Stimulated activated naive CD8-positive, alpha-beta T cell treated with anti-CD3 and anti-CD28 coated beads, Interleukin-15, Interleukin-2, amounts not matched to agents 100 U/mL and 50 U/mL, for 24 hours (primary cell): ENCODE measurements at places on chromosomes 5 and 9.

GRCh38 chr5:41253109-41253508, 39.8 kb upstream of the C6 start:
- no peak for DNase-seq

DNA sequence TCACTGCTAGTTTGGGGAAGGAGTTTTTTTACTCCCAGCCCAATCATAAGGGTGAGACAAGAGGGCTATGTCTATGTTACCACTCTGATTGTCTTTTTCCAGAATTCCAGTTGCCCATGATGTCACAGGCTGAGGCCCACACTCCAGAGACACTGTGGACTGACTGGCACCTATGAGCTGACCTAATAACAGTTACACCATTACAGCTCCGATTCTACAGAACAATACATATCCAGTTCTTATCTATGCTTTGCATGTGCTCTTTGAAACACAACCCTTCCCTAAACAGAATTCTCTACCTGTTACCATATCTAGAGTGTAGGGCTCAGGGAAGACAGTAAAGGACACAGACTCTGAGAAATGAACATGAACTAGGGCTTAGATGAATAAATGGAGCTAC, 45.7 kb upstream of the ALDOB start:
- no peak for DNase-seq

GRCh38 chr9:82761956-82762355, 301.0 kb downstream of the RASEF start:
- DNase-seq: no peak

DNA sequence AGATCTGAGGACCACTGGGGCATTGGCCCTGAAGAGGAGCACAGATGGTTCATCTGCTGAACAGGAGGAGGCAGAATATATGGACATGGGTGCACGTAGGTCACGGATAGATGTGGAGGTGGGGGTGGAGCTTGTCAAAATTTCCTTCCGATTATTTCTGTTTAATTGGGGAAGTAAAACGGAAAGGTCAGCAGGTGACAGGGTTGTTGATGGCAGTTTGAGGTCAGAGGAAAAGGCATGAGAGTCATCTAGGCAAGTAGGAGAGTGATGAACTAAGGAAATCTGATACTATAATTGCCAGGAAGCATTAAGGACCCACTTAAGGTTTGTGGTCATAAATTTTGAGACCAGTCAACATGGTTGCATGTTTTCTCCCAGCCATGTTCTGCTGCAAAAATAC, 8.4 kb upstream of the FAM81B start:
- DNase-seq: no peak

DNA sequence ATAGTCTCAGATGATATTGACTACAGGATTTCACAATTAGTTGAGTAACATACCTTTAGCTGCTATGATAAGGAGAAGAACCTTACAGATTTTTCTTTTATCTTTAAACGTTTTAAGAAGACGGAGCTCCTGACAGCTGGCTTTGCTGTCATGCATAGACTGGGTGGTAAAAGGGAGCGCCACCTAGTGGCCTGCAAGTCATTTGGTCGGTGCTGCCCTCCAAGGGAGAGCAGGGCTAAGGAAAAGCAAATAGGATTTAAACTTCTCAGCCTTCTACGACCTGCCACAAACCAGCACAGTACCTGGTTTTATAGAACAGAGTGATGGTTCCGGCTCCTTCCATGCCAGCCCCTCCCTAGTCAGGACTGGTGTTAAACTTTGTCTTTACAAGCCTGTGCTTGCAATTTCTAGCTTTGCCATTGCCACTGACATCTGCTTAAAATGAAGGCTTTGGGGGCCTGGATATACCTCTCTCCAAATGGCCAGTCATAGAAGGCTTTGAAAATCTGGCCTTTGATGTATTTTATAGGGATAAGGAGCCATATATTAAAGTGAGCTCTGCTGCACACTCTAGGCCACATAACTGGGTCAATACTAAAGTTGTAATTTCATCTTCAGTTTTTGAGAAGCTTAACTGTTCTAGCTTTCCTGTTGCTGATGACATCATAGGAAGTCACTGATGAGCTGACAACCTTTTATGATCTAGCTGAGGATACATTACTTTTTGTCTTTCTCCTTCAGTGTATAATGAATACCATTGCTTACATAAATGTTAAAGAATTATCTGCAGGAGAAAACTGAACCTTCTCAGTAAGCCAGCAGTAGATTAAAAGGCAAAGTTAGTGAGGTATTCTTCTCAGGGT, 31.1 kb upstream of the ADAMTSL1 start:
- peak; percentile 64 for DNase-seq

- DNase-seq: no peak
These were observed 81.2 kb downstream of the FSTL4 start for GRCh38 chr5:133531178-133531577.

GRCh38 chr5:172200476-172200875, 6.5 kb downstream of the EFCAB9 start:
- DNase-seq: no peak

DNA sequence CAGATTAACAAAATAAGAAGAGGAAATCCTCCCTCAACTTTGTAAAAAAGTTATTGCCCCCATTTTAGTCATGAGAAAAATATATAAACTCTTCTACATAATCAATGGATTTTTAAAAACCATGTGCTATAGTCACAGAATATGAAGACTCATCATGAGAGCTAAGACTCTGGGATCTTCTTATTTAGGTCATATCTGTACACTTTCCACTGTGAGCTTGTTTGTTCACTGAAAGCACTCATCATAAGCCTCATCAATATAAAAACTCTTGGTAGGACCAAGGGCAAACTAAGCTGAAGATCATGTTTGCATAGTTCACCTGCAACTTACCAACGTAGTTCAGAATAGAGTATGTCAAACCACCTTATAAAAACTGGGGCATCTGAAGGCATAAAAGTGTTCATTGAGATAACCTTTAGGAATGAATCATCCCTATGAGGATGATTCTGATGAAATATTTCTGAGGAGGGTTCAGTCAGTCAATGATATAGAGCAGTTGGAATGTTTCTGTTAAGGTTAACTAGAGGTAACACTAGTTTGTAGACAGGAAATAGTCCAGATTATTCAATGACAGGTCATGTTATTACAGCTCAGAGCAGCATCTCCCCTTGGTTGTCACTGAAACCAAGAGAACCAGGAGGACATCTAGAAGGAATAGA, 289.9 kb upstream of the SMC2 start:
- DNase-seq: no peak

GRCh38 chr5:55220433-55221185, 6.5 kb downstream of the MCIDAS start:
- peak; percentile 15 for DNase-seq

GRCh38 chr9:70609542-70610286, 195.3 kb upstream of the KLF9 start:
- no peak for DNase-seq

- peak; percentile 79 for DNase-seq
These were observed 4.0 kb upstream of the MYORG start for GRCh38 chr9:34380511-34381315.

GRCh38 chr5:83283761-83284160, 187.8 kb upstream of the VCAN start:
- no peak for DNase-seq

DNA sequence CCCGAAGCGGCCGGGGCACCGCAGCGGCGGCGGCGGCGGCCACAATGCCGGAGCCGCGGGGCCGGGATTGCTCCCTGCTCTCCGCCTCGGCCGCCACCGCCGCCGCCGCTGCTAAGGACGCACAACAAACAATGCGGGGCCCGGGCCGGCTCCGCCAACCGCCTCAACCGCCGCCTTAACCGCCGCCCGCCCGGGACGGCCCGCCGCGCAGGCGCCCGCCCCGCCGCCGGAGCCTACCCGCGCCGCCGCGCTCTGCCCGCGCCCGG, 254 bp downstream of the STRBP start:
- no peak for DNase-seq

- DNase-seq: no peak
These were observed 99.1 kb downstream of the MACIR start for GRCh38 chr5:103357636-103358035.

- DNase-seq: no peak
These were observed 115.9 kb downstream of the GADD45G start for GRCh38 chr9:89720696-89721175.

DNA sequence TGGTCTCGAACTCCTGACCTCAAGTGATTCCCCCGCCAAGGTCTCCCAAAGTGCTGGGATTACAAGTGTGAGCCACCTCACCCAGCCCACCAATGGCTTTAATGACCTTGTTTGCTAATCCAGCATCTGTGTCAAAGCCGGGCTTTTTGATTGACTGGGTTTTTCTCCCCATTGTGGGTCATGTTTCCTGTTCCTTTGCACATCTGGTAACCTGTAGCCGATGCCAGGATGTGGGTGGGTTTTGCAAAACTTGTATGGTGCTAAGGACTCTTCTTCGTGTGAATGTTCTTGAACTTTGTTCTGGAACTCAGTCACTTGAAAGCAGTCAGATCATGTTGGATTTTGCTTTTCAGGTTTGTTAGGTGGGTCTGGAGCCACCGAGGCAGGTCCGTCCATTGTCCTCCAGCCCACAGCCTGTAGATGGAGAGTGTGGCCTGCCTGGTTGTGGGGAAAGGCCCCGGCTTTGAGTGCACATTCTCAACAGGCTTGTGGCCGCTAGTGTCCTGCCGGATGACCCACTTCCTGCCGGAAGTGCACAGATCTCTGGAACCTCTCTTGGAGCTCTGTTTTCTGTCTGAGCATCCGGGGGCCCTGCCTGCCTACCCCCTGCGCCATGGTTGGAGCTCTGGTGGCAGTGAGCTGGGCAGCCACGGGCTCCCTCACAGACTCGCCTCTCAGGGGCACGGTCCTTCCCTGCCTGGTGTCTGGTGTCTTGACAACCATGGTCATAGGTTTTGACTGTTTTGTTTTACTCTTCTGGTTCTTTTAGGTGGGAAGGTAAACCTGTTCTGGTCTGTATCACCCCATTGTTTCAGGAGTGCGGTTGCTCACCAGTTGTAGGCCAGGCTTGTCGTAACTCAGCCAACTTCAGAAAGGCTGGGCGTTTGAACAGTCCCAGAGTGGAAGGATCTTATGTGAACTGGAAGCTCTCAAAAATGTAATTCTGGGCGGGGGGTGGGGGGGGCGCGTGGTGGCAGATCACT, 69.6 kb upstream of the CACNA1B start:
- DNase-seq: no peak

- no peak for DNase-seq
These were observed 66.3 kb downstream of the TRIM32 start for GRCh38 chr9:116753389-116753788.

- no peak for DNase-seq
These were observed 381.4 kb upstream of the RGMB start for GRCh38 chr5:98391921-98392625.

GRCh38 chr9:95607507-95607906, 90.7 kb upstream of the PTCH1 start:
- no peak for DNase-seq

GRCh38 chr5:27911216-27911615, 872.8 kb upstream of the CDH9 start:
- DNase-seq: no peak

DNA sequence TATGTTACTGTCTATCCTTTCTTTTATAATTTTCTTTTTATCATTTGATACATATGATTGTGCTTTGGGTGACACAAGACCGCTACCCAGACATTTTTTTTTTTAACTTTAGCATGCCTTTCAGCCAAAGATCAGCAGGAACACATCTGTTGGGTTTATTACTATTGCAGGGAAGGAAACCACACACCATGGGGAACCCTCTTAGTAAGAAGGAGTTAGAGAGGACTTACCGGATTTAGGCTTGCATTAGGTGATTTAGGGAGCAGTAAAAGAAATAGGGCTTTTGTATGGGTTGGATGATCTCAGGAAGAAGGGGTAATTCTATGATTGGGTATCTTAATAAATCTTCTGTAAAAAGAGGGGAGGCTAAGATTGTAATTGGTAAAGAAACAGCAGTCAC, 138.2 kb downstream of the SNX18 start:
- DNase-seq: no peak

GRCh38 chr9:69252436-69252835, 72.6 kb upstream of the ENTREP1 start:
- DNase-seq: no peak

- no peak for DNase-seq
These were observed 37.6 kb downstream of the ALG2 start for GRCh38 chr9:99184110-99184474.

GRCh38 chr5:157160001-157160400, 6.1 kb downstream of the GARIN3 start:
- DNase-seq: no peak

- DNase-seq: no peak
These were observed 23.1 kb upstream of the FOXD1 start for GRCh38 chr5:73471654-73472053.
